ENCODE measurements at places on chromosomes 13 and 19.

DNA sequence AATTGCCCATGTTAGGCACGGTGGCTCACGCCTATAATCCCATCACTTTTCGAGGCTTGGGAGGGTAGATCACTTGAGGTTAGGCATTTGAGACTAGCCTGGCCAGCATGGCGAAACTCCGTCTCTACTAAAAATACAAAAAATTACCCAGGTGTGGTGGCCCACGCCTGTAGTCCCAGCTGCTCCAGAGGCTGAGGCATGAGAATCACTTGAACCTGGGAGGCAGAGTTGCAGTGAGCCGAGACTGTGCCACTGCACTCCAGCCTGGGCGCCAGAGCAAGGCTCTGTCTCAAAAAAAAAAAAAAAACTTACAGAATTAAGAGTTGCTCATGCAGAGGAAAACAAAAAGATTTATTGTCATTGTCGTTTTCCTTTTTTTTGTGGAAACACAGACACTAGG, 3.4 kb upstream of the PSMC4 start:
- DNase-seq: peak; percentile 5

- DNase-seq: no peak
Measured at GRCh38 chr13:46202188-46202795, 9.4 kb upstream of the LRRC63 start.

GRCh38 chr19:33344573-33344925, 29.0 kb upstream of the CEBPG start:
- no peak for DNase-seq

GRCh38 chr19:13430790-13431582, 75.3 kb downstream of the CACNA1A start:
- peak; percentile 71 for DNase-seq

GRCh38 chr19:56319991-56320390, 5.4 kb upstream of the ZSCAN5A start:
- no peak for DNase-seq

Data from activated T-cell treated with anti-CD3 and anti-CD28 coated beads, Interleukin-2, amount 50 U/mL, for 48 hours (primary cell).